ENCODE measurements at places on chromosomes 7 and 10.

DNA sequence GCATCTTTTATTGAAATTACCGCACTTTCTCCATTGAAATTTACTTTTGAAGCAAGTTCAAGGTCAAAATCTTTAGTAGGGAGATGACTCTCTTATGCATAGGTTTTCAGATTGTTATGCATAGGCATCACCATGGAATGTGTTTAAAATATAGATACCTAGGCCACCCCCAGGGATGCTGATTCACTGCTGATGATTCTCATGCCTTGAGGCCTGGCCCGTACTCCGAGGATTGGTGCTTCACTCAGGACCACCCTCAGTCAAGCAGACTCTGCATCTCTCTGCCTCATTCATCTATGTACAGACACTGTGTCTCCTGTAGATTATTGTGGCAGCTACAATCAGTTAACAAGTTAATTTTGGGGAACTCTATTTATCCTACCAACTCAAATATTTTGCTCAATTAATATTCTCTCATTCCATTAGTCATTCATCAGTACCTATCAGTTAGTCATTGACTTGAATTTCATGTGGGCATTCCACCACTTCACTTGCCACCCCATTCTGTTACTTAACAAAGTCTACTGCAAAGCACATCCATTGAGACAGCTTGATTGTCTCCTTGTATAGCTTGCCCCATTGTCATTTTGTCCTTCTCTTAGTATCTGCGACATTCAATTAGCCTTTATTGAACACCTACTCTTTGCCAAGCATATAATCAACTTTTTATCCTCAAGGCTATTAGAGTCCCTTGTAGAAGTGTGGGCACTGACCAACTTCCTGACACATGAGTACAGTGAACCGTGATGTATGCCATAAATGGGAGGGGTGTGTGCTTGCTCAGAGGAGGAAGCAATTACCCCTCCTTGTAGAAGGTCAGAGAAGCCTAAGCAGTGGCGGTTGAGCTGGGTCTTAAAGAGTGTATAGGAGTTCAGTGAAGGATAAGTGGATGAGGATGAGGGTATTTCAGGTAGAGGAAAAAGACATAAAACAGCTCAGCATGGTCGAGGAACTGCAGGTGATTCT is 255.6 kb upstream of the BMPER start:
- DNase-seq: no peak

- no peak for DNase-seq
These were observed 975 bp upstream of the USP54 start for GRCh38 chr10:73591935-73592699.

DNA sequence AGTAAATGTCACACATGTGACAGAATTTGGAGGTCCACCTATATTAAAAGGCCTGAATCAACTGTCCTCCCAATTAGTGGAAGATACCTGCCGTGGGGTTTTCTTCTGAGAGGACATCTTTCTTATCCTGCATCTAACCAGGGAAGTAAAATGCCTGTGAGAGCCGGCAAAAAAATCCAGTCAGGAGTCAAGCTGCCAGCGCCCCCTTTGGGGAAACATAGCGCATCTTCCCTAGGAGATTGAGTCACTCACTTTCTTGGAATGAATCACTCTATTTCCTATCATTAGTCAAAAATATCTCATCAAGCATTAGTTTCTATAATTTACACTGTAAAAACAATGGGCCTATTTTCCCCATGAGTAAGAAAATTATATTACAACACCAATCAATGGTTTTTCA is 66.4 kb upstream of the ANK3 start:
- DNase-seq: no peak

DNA sequence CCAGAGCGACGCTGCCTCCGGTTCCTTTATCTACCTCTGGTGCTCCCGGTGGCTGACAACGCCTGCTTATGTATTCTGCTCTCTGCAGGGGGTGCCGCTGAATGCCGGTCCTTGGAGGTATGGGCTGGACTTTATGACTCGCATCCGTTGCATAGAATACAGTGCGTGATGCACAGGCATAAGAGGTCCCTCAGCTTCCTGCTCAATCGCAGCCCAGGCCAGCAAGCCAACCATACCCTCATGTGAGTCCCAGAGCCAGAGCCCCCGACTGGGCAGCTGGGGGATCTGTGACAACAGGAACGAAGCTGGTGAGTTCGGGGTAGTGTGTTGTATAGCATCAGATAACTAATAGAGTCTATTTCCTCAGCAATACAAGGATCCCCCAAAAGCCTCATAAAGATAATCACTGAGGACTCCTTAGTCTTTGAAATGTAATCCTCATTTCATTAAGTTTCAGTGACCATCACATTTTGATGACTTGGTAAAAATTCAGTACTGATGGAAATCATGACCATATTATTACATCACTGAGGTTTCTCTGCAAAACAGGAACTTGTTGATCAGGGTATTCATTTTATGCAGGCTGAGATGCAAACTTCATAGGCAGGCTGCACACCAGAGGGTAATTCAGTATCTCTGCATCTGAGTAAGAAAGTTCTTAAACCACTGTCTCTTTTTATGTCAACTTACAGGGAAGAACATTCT is 607.8 kb downstream of the PTPRN2 start:
- DNase-seq: no peak

DNA sequence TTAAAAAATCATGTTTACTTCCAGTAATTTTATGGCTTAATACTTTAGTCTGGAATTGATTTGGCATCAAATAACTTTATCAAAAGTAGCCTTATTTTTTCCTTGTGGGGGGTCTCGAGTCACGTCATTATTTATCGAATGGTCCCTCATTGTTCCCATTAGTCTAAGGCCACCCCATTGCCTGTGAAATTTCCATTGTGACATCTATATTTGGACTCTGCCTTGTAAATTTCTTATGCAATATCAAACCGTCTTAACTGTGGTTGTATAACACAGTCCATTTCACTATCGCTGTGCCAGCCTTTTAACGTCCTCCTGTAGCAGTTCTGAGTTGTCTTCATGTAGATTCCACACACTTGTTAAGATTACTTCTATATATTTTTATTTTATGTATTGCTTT is 103.9 kb upstream of the RET start:
- no peak for DNase-seq

DNA sequence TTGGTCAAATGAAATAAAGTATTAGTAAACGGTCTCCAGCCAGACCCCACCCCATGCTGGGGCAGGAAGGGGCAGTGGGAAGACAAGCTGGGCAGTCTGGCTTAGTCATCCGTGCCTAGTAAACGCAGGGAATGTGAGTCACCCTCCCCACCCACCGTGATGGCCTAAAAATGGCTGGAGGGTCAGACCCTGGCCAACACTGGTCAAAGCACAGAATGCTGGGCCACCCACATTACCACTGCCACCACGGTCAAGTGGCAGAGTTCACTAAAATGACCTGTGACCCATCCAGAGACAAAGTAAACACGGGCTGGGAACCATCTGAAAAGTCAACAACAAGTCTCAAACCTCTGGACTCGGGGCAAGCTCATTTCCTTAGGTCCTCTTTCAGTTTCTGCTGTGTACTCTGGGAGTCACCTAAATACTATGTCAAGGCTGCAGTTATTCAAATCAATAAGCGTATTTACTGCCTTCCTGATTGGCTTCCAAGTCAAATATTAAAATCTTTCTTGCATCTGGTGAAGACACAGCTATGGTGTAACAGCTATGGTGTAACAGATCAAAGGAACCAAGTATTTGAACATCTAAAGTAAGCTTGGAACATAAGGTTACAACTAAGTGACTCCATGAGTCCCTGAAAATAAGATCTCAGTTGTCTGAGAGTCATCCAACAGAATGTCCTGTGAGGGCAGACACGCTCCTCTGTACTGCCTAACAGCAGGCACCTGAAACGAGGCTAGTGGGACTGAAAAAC is 3.0 kb downstream of the ZFAND2A start:
- DNase-seq: no peak

DNA sequence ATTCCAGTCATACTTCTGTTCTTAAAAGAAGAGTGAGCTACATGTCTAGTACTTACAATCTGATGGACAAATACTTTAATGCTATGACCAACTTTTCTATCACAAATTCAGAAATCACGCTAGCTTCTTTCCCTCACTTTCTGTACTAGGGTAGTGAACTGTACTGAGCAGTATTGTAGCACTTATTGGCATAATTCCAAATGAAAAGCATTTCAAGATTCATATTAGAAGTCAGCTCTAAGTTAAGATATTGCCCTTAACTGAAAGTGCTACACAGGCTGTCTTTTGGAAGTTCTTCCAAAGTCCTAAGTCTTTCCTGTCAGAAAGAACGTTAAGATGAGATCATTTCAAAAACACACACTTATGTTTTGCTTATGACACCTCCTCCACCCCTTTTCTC is 13.4 kb downstream of the P4HA1 start:
- no peak for DNase-seq

DNA sequence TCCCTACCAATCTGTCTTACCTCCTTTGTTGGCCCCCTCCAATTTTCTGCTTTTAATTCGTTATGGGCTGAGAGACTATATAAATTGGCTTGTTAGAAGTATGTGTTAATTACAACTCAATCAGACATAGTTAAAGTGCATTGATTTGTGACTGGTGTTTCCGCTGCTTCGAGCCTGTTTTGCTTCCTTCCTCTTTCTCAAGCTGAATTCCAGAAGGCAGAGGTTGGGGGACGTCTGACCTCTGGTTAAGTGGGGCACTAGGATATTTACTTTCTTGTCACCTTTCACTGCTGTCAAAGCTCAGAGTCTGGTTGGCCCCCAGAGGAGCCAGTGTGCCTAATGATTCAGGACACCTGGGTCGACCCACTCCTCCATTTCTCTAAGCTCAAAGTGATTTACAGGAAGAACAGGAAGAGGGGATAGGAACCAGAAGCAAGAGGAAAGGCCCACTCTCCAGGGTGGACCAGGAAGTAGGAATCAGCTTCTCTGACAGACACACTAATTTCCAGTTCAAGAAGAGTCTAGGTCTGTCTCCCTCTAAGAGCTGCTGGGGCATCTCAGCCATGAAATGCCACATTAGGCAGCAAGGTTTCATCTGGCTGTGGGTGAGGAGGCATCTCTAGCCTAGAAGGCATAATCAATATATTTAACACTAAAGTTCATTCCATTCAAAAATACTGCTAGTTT is 397.2 kb upstream of the NPVF start:
- DNase-seq: no peak

GRCh38 chr7:20199015-20199737 is 18.0 kb downstream of the MACC1 start:
- DNase-seq: no peak

DNA sequence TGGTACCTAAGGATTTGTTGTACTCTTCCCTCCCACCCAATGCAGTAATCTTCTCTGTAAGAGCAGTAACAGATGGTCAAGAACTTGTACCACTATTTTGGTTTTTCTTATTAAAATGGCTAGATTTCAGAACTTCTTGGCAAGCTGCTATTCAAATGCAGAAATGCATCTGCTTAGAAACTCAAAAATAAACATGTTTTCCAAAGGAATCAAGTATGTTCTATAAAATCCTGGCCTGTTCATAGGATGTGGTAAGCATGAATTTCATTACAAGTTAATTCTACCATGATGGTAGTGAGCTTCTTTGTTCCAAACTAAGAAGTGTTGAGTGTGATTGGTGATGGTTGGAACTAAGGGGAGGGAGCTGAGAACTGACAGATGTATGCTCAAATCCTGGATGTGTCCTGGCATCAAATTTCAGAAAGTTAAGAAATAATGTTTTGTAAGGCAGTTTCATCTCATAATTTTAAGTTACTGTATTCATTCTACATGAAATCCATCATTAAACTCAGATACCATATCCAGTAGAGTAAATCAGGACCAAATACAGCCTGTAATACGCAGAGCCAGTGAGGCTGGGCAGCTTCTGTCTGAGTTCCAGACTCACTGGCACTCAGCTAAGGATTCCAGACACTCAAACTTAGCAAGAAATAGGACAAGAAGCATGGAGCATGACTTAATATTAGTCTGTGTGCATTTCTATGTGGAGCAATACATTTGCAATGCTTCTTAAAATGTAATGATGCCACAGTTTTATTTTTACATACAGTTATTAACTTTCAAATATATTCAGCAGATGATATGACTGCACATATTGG is 119.6 kb downstream of the TES start:
- no peak for DNase-seq

DNA sequence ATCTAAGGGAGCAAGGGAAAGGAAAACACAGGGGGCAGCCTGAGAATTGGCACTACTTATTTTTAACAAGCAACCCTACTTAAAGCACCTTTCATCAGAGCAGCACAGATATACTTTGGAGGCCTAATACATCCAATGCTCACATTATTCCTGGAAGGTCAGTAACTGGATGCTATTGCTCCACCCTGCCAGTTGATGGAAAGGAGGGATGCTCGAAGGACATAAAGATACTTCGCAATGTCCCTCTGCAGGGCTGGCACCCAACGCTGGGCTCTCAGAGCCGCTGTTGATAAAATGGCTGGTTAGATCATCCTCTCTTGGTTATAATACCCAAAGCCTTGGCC is 307.9 kb upstream of the AOAH start:
- no peak for DNase-seq

DNA sequence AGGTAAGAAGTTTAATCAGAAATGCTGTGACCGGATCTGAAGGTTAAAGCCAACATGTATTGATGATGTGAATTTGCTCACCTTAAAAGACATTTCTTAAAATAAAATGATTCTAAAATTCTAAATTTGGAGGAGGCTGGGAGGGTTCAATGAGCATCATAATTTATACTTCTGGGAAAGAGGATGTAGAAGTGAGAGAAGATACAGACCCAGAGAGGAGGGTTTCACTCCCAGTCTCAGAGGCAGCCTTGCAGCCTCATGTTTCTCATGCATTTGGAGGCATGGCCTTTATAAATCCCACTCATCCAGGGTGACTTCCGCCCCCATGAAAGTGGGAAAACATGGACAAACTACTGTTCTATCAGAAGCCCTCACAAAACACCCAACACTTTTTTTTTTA is 305.6 kb upstream of the PITRM1 start:
- DNase-seq: no peak

- DNase-seq: no peak
These were observed 56.7 kb downstream of the EGFR start for GRCh38 chr7:55075464-55076021.

- no peak for DNase-seq
These were observed 182.5 kb downstream of the LRMDA start for GRCh38 chr10:75613685-75614504.

DNA sequence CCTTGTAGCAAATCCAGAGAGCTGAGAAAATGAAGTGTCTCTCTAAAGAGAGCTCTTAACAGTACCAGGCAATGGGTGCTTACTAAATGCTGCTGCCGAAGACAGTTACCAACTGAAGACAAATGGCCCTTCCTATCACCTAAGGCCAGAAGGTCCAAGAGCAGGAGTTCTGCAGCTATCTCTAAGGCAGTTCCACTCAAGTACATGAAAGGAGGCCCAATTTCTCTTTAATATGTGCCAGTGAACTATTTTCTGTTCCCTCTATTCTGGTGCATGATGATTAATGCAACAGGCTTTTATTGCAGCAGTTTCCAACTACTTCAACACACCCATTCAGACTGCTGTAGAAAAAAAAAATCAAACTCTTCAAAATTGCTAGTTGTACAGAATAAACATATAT is 122.5 kb downstream of the SLC25A13 start:
- DNase-seq: no peak

DNA sequence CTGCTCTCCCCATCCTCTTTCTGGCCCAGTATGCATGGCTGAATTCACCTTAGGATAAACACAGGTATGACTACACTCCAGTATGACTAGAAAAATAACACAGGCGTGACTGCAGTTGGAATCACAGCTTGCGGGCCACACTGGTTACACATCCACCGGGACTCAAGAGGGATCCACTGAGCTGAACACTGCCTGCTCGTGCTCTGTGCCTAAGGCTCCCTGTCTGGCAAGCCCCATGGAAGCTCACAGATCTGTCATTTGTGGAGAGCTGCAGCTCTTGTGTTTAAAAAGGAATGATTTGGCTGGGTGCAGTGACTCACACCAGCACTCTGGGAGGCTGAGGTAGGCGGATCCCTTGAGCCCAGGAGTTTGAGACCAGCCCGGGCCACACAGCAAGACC is 26.8 kb downstream of the VOPP1 start:
- no peak for DNase-seq

All from activated naive CD8-positive, alpha-beta T cell treated with anti-CD3 and anti-CD28 coated beads, Interleukin-2, amount 10 ng/mL, durations not matched to agents 7 days and 5 days (primary cell).